Lung (tissue), 17 donors: ENCODE measurements at places on chromosomes 5 and 9. TPM values are rescaled to one million over a fixed set of nuclear protein-coding genes. Genes with fewer than 3 reads are reported as not detected.

DNA sequence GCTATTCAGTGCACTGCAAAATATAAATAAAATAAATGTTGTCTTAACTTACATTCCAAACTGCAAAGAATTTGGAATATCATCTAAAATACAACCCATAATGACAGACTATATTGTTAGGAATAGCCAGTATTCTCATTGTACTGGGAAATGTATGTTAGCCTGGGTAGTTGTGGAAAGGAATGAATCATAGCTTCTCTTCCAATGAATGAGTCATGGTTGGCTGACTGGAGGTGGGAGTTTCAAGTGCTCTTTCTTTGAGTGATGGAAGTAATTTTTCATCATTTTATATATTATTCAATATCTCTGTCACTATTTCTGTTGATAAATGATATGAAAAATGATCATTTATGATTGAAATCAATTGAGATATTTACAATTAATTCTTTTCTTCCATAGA lies 158.6 kb upstream of the ARRDC3 start:
- no peaks in the 10 kb centered on the region for H3K27me3 ChIP-seq
- no peak overlapping the region for H3K27ac ChIP-seq
- no peaks in the 10 kb centered on the region for H3K36me3 ChIP-seq
- H3K4me3 ChIP-seq: no peak overlapping the region
- H3K4me1 ChIP-seq: no peaks in the 10 kb centered on the region
- no peak for DNase-seq

- peaks cover 6% of the 10 kb centered on the region for H3K4me1 ChIP-seq
- DNase-seq: no peak
- no peak overlapping the region for H3K4me3 ChIP-seq
- no peaks in the 10 kb centered on the region for H3K27me3 ChIP-seq
- peaks cover 13% of the 10 kb centered on the region for H3K36me3 ChIP-seq
Observed at GRCh38 chr5:9046756-9047481, 499.0 kb downstream of the SEMA5A start.

DNA sequence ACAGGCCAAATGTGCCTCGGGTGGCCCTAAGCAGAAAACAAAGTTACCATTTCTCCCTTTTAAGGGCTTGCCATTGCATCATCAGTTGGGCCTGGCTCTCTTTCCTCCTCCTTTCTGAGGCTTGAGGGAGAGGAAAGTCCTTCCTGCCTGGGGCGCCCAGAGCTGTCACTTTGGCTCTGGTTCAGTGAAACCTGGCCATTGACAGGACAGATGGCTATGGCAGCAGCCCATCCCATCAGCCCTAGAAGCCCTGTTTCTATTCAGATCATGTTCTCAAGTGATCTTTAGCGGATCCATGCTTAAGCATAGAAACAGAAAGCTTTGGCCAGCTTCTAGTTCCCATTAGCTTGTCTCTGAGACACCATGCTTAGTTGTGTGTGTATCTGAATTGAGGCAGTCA lies 293.4 kb downstream of the YTHDC2 start:
- no peak overlapping the region for H3K4me3 ChIP-seq
- no peak overlapping the region for H3K27ac ChIP-seq
- no peaks in the 10 kb centered on the region for H3K36me3 ChIP-seq
- DNase-seq: peak; percentile 54

DNA sequence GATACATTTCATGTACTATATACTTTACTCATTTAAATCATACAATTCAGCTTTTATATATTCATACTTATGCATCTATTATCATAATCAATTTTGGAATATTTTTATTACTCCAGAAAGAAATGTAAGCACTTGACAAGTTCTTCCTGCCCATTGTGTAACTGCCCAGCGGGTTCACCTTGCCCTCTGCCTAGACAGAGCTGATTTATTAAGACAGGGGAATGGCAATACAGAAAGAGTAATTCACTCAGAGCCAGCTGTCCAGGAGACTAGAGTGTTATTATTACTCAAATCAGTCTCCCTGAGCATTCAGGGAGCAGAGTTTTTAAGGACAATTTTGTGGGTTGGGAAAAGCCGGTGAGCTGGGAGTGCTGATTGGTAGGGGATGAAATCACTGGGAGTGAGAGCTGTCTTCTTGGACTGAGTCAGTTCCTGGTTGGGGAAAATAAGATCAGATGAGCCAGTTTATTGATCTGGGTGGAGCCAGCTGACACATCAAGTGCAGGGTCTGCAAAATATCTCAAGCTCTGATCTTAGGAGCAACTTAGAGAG lies 16.1 kb upstream of the SPIN1 start:
- H3K27me3 ChIP-seq: no peaks in the 10 kb centered on the region
- H3K4me1 ChIP-seq: no peaks in the 10 kb centered on the region
- no peak for DNase-seq
- H3K36me3 ChIP-seq: no peaks in the 10 kb centered on the region
- H3K4me3 ChIP-seq: no peak overlapping the region
- H3K27ac ChIP-seq: no peak overlapping the region

DNA sequence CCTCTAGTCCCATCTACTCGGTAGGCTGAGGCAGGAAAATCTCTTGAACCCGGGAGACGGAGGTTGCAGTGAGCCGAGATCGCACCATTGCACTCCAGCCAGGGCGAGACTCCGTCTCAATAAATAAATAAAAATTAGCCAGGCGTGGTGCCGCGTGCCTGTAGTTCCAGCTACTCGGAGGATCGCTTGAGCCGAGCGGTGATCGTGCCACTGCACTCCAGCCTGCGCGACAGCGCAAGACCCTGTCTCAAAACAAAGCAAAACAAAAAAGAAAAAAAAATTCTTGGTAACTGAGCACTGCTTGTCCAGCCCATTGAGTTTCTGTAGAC lies 710 bp upstream of the WDR55 start:
- H3K4me1 ChIP-seq: peaks cover 3% of the 10 kb centered on the region
- H3K36me3 ChIP-seq: peaks cover 40% of the 10 kb centered on the region
- DNase-seq: no peak
- no peaks in the 10 kb centered on the region for H3K27me3 ChIP-seq

DNA sequence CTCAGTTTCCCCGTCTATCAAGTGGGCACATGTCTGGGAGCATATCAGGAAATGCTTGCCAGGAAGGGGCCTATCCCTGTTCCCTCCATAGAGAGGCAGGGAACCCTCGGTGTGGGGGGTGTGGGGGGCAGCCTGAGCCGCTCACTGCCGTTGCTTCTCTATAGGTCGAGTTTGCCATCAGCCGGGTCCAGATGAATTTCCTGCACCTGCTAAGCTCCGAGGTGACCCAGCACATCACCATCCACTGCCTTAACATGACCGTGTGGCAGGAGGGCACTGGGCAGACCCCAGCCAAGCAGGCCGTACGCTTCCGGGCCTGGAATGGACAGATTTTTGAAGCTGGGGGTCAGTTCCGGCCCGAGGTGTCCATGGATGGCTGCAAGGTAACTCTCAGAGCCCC lies 13.8 kb upstream of the ORM1 start:
- H3K4me1 ChIP-seq: no peaks in the 10 kb centered on the region
- H3K36me3 ChIP-seq: peaks cover 1% of the 10 kb centered on the region
- H3K27me3 ChIP-seq: no peaks in the 10 kb centered on the region
- no peak overlapping the region for H3K27ac ChIP-seq
- no peak for DNase-seq

DNA sequence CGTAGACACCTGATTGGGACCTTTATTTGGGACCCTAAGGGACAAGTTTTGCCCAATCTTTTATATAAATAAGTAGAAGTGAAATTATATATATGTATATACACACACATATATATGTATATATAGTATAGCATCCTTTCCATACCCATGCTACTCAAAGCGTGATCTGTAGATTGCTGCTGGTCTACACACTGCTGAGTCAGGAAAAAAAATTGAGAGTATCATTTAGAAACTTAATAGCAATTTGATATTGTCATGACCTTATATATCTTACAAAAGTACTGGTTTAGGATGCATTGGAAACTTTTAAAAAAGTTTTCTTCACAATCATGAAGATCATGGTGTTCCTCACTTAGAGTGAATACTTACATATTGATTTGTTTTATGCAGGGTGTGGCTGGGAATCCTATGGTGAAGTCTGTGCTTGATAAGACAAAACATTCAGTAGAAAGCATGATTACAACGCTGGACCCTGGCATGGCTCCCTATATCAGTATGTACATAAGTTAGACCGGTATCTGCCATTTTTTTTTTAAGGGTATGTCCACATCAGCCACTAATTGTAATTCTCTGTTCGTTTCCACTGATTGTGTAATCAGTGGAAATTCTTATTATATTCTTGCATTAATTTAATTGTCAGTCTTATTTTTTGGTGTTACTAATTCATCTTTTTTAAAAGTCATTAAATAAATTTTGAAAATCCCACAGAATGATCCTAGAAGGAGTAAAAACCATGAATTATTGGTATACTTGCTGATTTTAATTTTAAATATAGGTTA lies 12.7 kb downstream of the PRRC1 start:
- peaks cover 28% of the 10 kb centered on the region for H3K36me3 ChIP-seq
- H3K27ac ChIP-seq: no peak overlapping the region
- H3K27me3 ChIP-seq: no peaks in the 10 kb centered on the region
- no peak for DNase-seq
- H3K4me1 ChIP-seq: no peaks in the 10 kb centered on the region

- no peaks in the 10 kb centered on the region for H3K27me3 ChIP-seq
- peak; percentile 1 for DNase-seq
- no peaks in the 10 kb centered on the region for H3K4me1 ChIP-seq
- H3K36me3 ChIP-seq: no peaks in the 10 kb centered on the region
Observed at GRCh38 chr5:161676103-161676502, 9.4 kb upstream of the GABRA6 start.

GRCh38 chr5:64074533-64074932 lies 91.1 kb upstream of the RNF180 start:
- no peaks in the 10 kb centered on the region for H3K27me3 ChIP-seq
- no peaks in the 10 kb centered on the region for H3K36me3 ChIP-seq
- no peak overlapping the region for H3K4me3 ChIP-seq
- H3K27ac ChIP-seq: no peak overlapping the region
- H3K4me1 ChIP-seq: no peaks in the 10 kb centered on the region
- DNase-seq: peak; percentile 62

GRCh38 chr5:127089191-127089590 lies 15.9 kb upstream of the C5orf63 start:
- no peak overlapping the region for H3K27ac ChIP-seq
- no peaks in the 10 kb centered on the region for H3K4me1 ChIP-seq
- H3K27me3 ChIP-seq: no peaks in the 10 kb centered on the region
- no peak for DNase-seq

DNA sequence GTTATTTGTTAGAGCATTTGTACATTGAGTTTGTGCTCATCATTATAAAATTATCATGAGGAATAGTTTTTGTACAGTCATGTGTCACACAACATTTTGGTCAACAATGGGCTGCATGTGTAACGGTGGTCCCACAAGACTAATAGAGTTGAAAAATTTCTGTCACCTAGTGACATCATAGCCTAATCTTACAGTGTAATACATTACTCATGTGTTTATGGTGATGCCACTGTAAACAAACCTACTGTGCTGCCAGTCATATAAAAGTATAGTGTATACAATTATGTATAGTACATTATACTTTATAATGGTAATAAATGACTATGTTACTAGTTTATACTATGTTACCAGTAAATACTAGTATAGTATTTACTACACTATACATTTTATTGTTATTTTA lies 3.0 kb upstream of the CAMK4 start:
- no peak overlapping the region for H3K4me3 ChIP-seq
- H3K27ac ChIP-seq: no peak overlapping the region
- peaks cover 3% of the 10 kb centered on the region for H3K27me3 ChIP-seq
- DNase-seq: no peak
- H3K36me3 ChIP-seq: no peaks in the 10 kb centered on the region
- H3K4me1 ChIP-seq: peaks cover 16% of the 10 kb centered on the region

GRCh38 chr5:55333017-55333416 lies 25.2 kb downstream of the MTREX start:
- no peaks in the 10 kb centered on the region for H3K4me1 ChIP-seq
- no peak for DNase-seq
- H3K4me3 ChIP-seq: no peak overlapping the region
- no peaks in the 10 kb centered on the region for H3K27me3 ChIP-seq

LECT2 gene
- not detected for total RNA-seq

SLC1A3 gene
- 21.0 TPM for total RNA-seq

PCDHAC2 gene
- 13.8 TPM for total RNA-seq

IL13 gene
- not detected for total RNA-seq

KDM4C gene
- 78.5 TPM for total RNA-seq

SLC2A8 gene
- 8.9 TPM for total RNA-seq
